ENCODE measurements at places on chromosomes 3 and 15.

GRCh38 chr3:67094167-67094566 is 96.1 kb downstream of the KBTBD8 start:
- DNase-seq: no peak

DNA sequence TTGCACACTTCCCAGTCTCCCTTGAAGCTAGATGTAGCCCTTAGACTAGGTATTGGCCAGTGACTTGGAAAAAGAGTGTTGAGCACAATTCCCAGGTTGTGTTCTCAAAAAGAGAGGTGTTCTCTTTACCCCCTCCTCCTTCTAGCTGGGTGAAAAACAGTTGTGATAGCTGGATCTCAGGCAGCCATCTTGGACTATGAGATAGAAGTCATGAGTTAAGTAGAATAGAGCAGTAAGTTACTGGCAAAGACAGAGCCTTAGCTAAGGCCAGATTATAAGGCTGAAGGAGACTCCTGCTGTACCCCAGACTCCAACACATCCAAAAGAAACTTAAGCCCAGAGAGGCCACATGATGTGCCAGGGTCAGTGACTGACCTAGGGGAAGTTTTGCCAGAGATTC is 8.1 kb upstream of the STRA6 start:
- DNase-seq: no peak

DNA sequence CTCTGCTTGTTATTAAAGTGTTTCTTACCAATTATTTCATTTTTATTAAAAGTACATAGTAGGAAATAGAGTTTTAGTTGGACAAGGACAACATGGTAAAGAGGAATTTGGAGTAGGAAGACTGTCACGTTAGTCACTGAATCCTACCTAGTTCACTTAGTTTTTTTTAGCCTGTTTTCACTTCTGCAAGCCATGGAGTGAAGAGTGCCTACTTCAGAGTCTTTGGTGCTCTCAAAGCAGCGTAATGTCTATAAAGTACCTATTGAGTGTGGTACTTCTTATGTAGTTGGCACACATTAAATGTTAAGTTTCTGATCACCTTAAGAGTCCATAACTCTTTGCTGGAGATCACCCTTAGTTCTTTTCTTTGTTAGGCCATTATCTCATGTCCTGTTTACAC is 78.7 kb downstream of the LPP start:
- DNase-seq: no peak

DNA sequence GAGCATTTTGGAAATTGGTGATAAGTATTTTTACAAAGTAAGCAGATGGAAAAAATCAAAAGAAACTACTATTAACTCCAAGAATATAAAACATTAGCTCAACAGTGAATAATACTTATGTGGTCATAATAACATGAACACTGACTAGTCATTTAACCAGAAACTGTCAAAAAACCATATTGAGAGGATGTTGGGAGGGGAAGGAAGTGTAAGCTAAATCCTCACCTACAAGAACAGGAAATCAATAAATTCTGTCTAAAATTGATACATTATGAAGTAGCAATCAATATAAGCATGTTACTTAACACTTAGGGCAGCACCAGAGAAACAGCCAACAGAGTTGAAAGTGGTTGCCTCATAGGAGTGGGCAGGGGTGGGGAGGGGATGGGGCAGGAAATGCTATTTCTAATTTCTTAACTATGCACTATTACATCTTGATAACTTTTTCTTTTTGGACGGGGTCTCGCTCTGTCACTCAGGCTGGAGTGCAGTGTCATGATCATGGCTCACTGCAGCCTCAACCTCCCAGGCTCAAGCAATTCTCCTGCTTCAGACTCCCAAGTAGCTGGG is 41.7 kb downstream of the CCR3 start:
- no peak for DNase-seq

DNA sequence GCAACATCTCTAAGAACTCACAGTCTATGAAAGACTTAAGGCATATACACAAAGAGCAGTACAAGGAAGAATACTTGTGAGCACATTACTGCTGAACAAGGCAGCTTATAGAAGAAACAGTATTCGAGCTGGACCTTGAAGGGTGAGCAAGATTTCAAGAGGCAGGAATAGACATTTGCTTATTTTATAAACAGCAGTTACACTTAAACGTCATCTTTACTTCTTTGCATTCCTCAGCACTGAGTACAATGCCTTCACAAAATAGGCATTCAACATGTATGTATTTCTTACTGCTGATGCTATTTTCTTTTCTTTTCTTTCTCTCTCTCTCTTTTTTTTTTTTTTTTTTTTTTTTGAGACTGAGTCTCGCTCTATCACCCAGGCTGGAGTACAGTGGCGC is 205.8 kb downstream of the ZIC4 start:
- DNase-seq: no peak

- no peak for DNase-seq
Measured at GRCh38 chr3:148540266-148540665, 157.4 kb upstream of the AGTR1 start.
